Placental pericyte (primary cell): ENCODE measurements at places on chromosomes 16 and 17. TPM values are rescaled to one million over a fixed set of nuclear protein-coding genes. Genes with fewer than 3 reads are reported as not detected.

YPEL2 gene
- 5.9 and 18.2 TPM in 2 replicates for total RNA-seq

TERB1 gene
- 0.14 TPM in 1 of 2 replicates, not detected in the other for total RNA-seq

MT1B gene
- total RNA-seq: not detected in 2 replicates

TBC1D3G gene
- not detected in 2 replicates for total RNA-seq

RBFOX1 gene
- not detected in 2 replicates for total RNA-seq

BAIAP2 gene
- 26.5 and 32.8 TPM in 2 replicates for total RNA-seq

NGFR gene
- 0.14 TPM in 1 of 2 replicates, not detected in the other for total RNA-seq

CDC27 gene
- total RNA-seq: 70.7 and 145 TPM in 2 replicates

RAP1GAP2 gene
- 0.44 and 3.7 TPM in 2 replicates for total RNA-seq

ALOX12B gene
- not detected in 2 replicates for total RNA-seq

OTOA gene
- not detected in 2 replicates for total RNA-seq

OR4D1 gene
- not detected in 2 replicates for total RNA-seq

FOXJ1 gene
- total RNA-seq: not detected in 2 replicates

HEATR9 gene
- total RNA-seq: not detected in 2 replicates
